ENCODE measurements at places on chromosomes 1 and 21. TPM values are rescaled to one million over a fixed set of nuclear protein-coding genes. Genes with fewer than 3 reads are reported as not detected.

GRCh38 chr1:55239548-55239947, 24.4 kb upstream of the USP24 start:
- H3K4me1 ChIP-seq = 0 out of 2 replicates have a peak, but pooled peaks cover 7% of the 10 kb centered on the region
- no peak overlapping the region for H3K27ac ChIP-seq
- DNase-seq = no peak
- no peaks in the 10 kb centered on the region for H3K36me3 ChIP-seq
- H3K4me3 ChIP-seq = no peak overlapping the region

ZNF593OS gene
- not detected for total RNA-seq

DNA sequence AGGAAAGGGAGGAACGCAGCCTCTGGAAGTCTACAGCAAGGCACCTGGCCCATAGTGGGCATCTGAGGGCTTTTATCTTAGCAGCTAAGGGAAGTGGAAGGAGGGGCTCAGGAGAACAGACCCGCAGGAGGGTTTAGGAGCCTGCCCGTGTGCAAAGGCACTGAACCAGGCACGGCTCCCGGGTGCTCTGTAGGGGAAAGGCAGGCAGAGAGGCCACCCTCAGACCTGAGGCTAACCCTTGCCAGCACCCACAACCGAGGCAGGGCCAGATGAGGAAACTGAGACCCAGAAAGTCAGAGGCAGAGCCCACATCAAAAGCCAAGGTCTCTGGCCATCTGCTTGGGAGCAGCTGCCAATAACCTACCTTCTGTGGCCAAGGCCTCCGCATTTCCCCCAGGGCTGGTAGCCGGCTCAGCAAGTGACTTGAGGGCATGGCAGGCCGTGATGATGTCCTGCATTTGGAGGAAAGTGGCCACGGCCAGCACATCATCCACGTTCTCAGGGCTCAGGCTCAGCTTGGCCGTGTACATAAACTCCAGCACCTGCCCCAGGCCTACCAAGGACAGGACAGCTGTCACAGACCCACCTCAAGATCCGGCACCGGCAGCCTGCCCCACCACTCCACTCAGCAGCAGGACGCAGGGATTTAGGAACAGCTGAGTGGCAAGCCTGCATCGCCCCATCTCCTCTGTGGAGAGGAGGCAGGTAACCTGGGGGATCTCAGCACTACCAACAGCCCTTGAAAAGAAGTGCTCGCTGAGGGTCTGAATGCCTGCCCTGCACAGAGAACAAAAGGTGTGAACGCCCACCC, 29.1 kb downstream of the ZBTB17 start:
- H3K4me3 ChIP-seq = no peak overlapping the region
- no peak overlapping the region for H3K27ac ChIP-seq
- DNase-seq = no peak
- no peaks in the 10 kb centered on the region for H3K27me3 ChIP-seq

DNA sequence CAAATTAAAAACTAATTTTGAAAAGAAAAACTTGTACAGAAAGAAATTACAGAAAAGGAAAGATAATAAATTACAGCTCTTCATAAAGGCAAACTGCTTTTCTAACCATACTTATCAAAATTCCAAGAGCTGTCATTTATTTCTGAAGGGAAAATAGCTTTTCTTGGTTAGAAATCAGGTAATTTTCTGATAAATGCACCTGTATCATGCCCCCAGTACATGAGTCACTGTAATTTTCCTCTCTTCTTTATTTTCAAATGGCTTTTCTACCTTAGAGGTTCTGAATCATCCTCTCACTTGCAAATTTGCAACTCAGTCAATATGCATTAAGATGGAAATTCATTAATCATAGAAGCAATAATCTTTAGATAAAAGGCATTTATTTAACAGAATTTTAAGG, 100.1 kb downstream of the SLC35F3 start:
- H3K27ac ChIP-seq = no peak overlapping the region
- H3K4me3 ChIP-seq = no peak overlapping the region
- DNase-seq = no peak
- no peaks in the 10 kb centered on the region for H3K27me3 ChIP-seq

DNA sequence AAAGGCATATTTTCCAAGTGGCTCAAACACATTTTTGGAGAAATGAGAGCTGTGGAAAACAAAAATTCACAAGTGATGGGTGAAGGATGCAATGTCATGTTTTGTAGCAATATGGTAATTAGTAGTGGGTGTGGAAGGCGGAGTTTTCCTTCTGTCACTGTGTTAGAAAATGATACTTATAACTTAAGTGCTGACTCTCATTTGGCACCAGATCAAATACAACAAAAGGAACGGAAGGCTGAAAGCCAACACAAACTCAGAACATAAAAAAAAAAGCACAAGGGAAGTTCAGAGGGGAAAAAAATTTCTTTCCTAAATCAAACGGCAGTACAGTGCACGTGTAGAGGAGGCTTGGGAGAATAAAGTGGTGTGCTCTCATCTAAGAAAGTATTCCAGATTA, at the start of gene TNFSF18:
Gene TNFSF18, minus strand, starts transcription at position 77 of the 400 bp plus-strand sequence. Its CDS starts 45 bp downstream, at position 32.
- H3K4me3 ChIP-seq = no peak within 1 kb of the TSS
- peaks cover 57% of the 10 kb centered on the region for H3K4me1 ChIP-seq
- peak; percentile 73 for DNase-seq
- no peak within 1 kb of the TSS for H3K27ac ChIP-seq
- H3K27me3 ChIP-seq = no peaks in the 10 kb centered on the region
- no peaks in the 10 kb centered on the region for H3K36me3 ChIP-seq

DMRTB1 gene
- not detected for total RNA-seq

DNA sequence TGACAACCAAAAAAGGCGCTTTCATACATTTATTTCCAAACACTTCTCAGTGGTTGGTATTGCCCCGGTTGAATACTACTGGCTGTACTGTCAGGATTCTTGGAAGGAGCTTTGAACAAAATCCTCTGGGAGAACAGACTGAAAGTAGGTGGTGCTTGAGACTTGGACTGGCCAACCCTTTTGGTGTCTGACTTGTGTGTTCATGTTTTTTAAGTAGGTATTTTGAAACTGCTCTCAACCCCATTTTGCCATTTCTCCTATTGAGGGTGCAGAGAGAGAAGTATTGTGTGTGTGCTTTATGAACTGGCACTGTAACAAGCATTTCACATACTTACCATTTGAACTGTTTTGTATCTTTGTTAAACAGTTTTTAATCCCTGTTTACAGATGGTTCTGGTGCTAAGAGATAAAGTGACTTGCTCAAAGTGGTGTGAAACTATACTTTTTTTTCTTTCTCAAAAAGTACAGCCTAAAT, 21.2 kb downstream of the ARID1A start:
- no peak overlapping the region for H3K4me3 ChIP-seq
- no peak for DNase-seq
- no peaks in the 10 kb centered on the region for H3K27me3 ChIP-seq
- H3K4me1 ChIP-seq = 0 out of 2 replicates have a peak, but pooled peaks cover 9% of the 10 kb centered on the region

FAM151A gene
- not detected for total RNA-seq

SLC44A3 gene
- 6.3 TPM for total RNA-seq

DNA sequence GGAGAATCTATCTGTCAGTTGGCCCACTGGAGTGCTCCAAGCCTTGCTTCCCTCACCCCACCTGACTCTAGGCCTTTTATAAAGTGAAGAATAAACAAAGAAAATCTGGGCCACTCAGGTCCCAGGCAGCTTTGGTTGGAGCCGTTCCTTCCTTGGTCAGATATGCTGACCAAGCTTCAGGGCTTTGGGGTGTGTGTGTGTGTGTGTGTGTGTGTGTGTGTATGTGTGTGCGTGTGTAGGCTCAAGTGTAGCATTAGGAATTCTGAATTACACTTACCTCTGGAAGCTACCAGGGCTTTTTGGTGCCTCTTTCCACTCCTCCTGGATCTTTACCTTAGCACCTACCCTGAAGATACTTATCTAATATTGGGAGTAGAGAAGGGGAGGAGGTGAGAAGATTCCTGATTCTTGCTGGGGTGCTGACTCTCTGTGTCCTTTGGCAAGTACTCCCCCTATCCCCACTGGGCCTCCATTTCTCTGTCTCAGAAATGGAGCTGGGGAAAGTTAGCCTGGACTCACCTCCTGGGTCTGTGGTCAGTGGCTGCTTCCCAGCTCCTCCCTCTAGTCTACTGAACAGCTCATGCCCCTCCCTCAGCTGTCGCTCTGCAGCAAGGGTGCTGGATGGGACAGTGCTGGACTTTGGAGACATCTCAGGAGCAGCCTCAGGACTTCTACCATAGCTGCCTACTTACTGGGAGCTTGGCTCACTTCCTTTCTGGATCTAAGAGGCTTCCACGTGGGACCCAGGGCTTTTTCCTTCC, 10.8 kb downstream of the FOXD2 start:
- no peaks in the 10 kb centered on the region for H3K4me1 ChIP-seq
- DNase-seq = no peak
- H3K27ac ChIP-seq = no peak overlapping the region
- H3K4me3 ChIP-seq = no peak overlapping the region
- H3K27me3 ChIP-seq = peaks cover 38% of the 10 kb centered on the region

- H3K27ac ChIP-seq = no peak within 1 kb of the TSS
- no peaks in the 10 kb centered on the region for H3K36me3 ChIP-seq
- no peak for DNase-seq
- H3K4me3 ChIP-seq = no peak within 1 kb of the TSS
Observed at GRCh38 chr1:158398818-158399514, at the start of gene OR10T2. Gene OR10T2, minus strand, starts transcription at chr1:158399466. Its CDS starts 0 bp downstream, at chr1:158399466.

GPR25 gene
- total RNA-seq = not detected

RWDD3 gene
- total RNA-seq = 10.3 TPM

GRCh38 chr1:68448365-68448764, 1.4 kb downstream of the RPE65 start:
- no peak overlapping the region for H3K4me3 ChIP-seq
- H3K27ac ChIP-seq = no peak overlapping the region
- DNase-seq = no peak
- no peaks in the 10 kb centered on the region for H3K27me3 ChIP-seq
- peaks cover 29% of the 10 kb centered on the region for H3K36me3 ChIP-seq
- peaks cover 15% of the 10 kb centered on the region for H3K4me1 ChIP-seq

MATN1 gene
- total RNA-seq = 0.63 TPM

HOOK1 gene
- 5.0 TPM for total RNA-seq

POU3F1 gene
- total RNA-seq = not detected

DNA sequence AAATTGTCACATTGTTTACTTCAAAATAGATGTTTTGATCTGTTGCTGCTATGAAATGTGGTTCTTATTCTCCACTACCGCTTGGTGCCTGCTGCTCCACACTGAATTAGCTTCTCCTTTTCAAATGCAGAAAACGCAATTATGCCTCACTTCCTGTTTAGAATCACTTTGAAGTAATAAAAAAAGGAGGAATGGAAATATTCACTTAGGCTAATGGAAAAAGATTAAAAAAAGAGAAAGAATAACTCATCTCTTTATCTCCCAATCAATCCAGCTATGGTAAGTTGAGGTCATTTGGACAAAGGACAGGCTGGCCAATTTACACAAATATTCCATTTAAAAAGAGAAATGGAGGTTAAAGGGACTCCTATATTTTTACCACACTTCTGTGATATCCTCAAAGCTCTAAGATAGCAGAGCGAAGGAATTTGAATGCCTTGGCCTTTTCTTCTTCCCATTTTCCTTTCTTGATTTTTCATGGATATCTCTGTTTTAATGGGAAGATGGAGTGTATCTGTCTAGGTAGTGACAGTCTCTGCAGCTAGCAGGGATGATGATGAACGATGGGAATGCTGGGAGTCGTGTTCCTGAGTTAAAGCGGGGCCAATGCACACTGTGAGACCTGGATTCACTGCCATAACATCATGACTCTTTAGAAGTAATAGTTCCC, 35.7 kb downstream of the RGS5 start:
- peaks cover 68% of the 10 kb centered on the region for H3K4me1 ChIP-seq
- H3K27ac ChIP-seq = peak overlapping the region; percentile 67
- no peaks in the 10 kb centered on the region for H3K27me3 ChIP-seq

GRCh38 chr1:173995475-173995874, 26.7 kb downstream of the RC3H1 start:
- peak; percentile 13 for DNase-seq
- no peak overlapping the region for H3K27ac ChIP-seq
- H3K36me3 ChIP-seq = peaks cover 5% of the 10 kb centered on the region
- H3K4me1 ChIP-seq = no peaks in the 10 kb centered on the region

DNA sequence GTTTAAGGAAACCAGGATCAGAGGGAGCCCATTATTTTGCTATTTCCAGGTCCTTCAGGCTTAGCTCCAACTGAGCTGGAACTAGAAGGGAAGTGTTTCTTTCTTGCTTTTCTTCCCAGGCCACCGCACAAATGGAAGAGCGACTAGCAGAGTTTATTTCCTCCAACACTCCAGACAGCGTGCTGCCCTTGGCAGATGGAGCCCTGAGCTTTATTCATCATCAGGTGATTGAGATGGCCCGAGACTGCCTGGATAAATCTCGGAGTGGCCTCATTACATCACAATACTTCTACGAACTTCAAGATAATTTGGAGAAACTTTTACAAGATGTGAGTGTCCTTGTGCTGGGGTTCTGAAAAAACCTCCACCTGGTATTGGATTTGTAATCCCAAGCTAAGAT, 121.8 kb downstream of the PIK3R3 start:
- H3K4me3 ChIP-seq = no peak overlapping the region
- no peak overlapping the region for H3K27ac ChIP-seq

CNR2 gene
- not detected for total RNA-seq

SEC22B gene
- 16.4 TPM for total RNA-seq

C1QB gene
- total RNA-seq = not detected

- H3K36me3 ChIP-seq = no peaks in the 10 kb centered on the region
- H3K4me3 ChIP-seq = no peak overlapping the region
- no peak for DNase-seq
- H3K4me1 ChIP-seq = peaks cover 6% of the 10 kb centered on the region
- H3K27me3 ChIP-seq = no peaks in the 10 kb centered on the region
Observed at GRCh38 chr1:6864166-6864565, 78.9 kb downstream of the CAMTA1 start.

EPHA8 gene
- 0.07 TPM for total RNA-seq

TEKT2 gene
- total RNA-seq = not detected

- H3K4me3 ChIP-seq = peak overlapping the region; percentile 76
- no peak overlapping the region for H3K27ac ChIP-seq
- peaks cover 7% of the 10 kb centered on the region for H3K36me3 ChIP-seq
- H3K27me3 ChIP-seq = no peaks in the 10 kb centered on the region
Observed at GRCh38 chr1:58779801-58780382, 4.0 kb downstream of the JUN start.

- H3K4me1 ChIP-seq = no peaks in the 10 kb centered on the region
- H3K27me3 ChIP-seq = no peaks in the 10 kb centered on the region
- no peak overlapping the region for H3K4me3 ChIP-seq
- DNase-seq = no peak
- no peak overlapping the region for H3K27ac ChIP-seq
Observed at GRCh38 chr1:221045842-221046831, 166.9 kb downstream of the HLX start.
